ENCODE measurements at places on chromosomes 3 and 15.

DNA sequence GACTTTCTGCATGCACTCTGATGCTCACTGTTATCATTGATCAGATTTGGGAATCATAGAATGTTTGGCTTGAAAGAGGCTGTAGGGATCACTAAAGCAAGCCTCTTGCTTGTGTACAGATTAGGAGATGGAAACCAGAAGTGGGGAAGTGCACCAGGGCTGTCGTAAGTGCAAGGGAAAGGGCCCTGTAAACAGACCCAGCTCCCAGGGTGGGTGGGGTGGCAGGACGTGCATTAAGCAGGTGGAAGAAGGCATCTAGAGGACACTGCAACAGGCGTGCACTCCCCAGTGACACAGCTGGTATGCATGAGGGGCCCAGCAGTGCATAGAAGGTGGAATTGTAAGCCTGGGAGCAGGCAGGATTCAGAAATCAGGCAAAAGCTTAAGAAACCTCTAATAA lies 58.0 kb upstream of the SLC7A14 start:
- DNase-seq: no peak

DNA sequence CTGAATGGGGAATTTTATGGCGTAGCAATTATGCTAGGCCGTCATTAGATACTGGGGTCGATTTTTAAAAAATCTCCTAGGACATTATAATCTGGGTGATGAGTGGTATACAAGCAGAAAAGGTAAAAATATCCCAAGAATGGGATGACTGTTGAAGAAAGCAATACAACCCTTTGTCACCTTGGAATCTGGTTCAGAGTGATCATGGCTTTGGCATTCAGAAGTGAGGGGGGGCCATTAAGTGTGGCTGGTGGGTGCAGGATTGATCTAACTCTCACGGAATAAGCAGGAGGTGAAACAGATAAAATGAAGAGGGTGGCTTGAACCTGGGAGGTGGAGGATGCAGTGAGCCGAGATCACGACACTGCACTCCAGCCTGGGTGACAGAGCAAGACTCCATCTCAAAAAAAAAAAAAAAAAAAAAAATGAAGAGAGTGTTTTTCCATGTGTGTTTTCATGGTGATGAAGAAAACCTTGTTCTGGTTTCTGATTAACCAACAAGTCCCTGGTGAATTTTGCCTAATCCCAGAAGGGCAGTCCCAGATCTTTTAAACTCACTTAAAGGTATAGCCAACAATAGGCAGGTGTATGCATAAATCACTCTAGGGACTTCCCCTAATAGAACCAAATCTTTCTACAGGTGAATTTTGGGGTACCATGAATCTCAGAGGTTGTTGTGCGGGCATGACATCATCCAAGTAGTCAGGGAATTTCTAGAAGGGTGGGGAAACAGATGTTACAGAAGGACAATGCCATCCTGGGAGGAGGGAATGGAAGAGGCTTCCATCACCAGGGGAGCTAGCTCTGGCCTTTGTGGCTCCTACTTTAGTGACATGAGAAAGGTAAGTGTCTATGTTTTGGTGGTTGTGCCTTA lies 3.1 kb upstream of the RAD54L2 start:
- DNase-seq: no peak

DNA sequence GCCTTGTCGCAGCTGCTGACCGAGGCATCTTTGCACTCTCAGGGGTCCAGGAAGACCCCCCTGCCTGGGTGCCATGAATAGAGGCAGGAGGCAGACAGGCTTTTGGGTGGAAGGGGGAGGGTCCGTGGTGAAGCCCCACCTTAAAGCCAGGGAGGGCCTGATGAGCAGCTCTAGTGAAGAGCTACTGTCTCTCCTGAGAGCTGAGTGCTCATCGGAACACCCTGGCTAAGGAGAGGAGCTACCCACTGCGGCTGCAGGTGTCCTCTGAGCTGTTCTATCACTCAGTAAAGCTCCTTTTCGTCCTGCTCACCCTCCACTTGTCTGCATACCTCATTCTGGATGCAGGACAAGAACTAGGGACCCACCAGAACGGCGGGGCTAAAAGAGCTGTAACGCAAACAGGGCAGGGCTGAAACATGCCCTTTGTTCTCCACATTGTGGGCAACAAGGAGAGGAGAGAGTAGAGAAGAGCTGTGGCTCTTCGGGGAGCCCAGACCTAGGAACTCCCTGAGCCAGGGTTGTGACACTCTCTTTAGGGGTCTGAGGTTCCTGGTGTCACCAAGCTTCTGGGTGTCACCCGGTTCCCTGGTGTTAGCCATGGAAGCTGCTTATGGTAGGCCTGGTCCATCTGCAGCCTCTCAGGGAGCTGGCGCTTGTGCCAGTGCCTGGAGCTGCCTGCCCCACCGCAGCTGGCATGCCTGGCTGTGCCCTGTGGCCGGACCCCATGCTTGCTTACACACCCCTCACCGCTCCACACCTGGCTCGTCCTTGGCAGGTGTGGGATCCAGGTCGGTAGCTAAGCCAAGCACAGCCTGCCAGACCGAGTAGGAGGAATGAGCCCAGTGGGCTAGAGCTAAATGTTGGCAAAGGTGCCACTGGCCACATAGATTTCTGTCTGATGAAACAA lies 26.2 kb upstream of the TFG start:
- no peak for DNase-seq

GRCh38 chr3:129485721-129486663 lies 42.4 kb upstream of the RHO start:
- no peak for DNase-seq

DNA sequence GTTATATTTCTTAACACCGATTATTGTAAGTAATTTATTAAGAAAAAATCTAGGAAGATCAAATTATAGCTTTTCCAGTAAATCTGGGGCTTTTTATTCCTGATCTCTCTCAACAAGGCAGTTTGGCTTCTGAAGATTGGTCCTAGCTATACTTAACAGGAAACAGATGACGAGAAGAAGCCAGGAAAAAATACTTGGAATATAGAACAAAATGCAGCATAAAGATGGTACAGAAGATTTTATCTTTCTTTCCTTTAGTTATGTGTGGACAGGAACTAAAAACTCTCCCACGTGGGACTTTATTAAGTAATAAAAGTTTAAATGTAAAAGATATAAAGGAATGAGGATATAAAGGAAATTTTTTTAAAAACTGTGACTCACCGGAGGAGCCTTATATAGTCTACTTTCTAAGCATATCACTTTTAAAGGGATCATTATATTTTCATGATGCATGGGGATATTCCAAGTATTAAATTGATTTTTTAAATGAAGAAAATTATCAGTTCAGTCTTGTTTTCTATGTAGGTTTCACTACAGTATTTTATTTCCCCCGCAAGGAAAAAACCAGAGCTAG lies 8.2 kb downstream of the B3GNT5 start:
- DNase-seq: no peak

DNA sequence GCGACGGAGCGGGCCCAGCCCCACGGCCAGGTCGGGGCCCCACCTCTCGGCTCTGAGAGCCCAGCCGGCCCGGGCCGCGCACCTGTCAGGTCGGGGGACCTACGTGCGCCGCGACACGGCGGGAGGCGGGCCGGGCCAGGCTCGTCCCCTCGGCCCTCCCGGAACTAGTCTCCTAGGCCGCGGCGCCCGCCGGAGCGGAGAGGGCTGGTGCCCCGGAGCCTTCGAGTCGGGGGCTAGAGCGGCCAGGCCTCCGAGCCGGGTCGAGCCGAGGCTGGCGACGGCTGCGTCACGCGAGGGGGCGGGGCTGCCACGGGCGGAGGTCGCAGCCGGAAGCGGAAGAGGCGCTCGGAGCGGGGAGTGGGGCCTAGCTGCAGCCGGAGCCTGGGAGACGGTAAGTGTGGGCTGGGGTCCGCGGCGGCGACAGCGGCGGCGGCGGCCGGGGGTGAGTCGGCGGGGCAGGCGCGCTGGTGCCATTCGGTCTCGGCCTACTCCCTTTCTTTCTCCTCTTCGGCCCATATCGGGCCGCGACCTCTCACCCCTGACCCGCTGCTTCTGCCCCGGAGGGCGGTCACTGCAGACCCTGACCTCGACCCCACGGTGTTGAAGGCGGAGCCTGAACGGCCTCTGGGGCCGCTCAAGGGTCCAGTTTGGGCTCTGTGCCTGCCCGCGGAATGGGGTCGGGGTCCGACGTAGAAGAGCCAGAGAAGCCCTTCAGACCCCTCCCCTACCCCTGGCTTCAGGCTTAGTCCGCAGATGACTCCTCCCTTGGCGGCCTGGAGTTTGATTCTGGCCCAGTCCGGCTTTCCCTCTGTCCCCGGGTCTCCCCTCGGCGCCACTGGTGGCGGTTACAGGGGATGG lies at the start of gene CLK3:
Gene CLK3, plus strand, starts transcription at position 329 of the 858 bp plus-strand sequence. CDS start 3,361 bp downstream, outside the sequence.
- DNase-seq: peak; percentile 79

All from activated naive CD4-positive, alpha-beta T cell (primary cell).